ENCODE measurements at places on chromosomes 5 and 9.
A peak's percentile ranks its signal among the peaks of the same experiment; 100 is the strongest.

- DNase-seq = peak; percentile 56
Observed at GRCh38 chr9:136372561-136373299, 739 bp downstream of the CARD9 start.

GRCh38 chr5:138726848-138727247 lies 26.4 kb upstream of the CTNNA1 start:
- DNase-seq = no peak

GRCh38 chr5:174980952-174981351 lies 256.6 kb downstream of the MSX2 start:
- DNase-seq = no peak

DNA sequence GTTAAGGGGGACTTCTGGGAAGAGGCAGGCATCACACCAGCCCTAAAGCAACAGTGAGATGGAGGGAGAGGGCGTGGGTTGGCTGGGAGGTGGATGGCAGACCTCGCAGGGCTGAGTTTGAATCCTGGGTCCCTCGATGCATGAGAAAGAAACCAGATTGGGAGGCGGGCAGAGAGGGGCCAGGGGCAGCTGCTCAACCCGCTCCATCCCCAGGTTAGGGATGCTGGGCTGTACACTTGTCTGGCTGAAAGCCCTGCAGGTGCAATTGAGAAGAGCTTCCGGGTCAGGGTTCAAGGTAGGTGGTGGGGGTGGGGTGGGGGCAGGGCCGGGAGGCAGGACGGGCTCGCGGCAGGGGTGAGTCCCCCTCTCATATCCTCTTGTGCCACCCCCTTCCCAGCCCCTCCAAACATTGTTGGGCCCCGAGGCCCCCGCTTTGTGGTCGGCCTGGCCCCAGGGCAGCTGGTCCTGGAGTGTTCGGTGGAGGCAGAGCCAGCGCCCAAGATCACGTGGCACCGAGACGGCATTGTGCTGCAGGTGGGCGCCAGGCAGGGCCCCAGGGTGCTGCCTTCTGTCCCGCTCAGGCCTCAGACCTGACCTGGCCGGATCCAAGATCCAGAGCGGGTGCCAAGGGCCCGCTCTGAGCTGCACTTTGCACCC lies 49.8 kb upstream of the ASS1 start:
- DNase-seq = no peak

- no peak for DNase-seq
Observed at GRCh38 chr9:85559526-85559925, 182.2 kb downstream of the AGTPBP1 start.

Data from fibroblast of skin of right biceps (primary cell).